ENCODE measurements at places on chromosomes 6 and 20.

- no peak for DNase-seq
Observed at GRCh38 chr20:6700563-6701329, 66.7 kb upstream of the BMP2 start.

DNA sequence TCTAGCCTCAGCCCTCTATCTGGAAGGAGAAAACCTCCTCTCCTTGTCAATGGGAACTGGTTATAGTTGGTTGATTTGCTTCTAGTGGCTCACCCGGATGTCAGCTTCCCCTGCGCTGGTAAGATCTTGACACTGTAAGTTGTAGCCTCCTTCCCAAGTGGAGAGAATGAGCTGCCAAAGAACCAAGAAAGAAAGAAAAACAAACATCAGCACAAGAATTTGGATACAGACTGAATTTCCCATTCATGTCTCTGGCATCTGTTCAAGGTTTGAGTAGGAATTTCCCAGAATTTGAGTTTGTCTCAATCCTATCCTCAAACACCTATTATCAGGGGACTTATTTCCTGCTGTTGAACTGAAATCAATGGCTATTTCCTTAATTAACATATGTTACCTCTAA, 44.1 kb downstream of the ELOVL2 start:
- no peak for DNase-seq

DNA sequence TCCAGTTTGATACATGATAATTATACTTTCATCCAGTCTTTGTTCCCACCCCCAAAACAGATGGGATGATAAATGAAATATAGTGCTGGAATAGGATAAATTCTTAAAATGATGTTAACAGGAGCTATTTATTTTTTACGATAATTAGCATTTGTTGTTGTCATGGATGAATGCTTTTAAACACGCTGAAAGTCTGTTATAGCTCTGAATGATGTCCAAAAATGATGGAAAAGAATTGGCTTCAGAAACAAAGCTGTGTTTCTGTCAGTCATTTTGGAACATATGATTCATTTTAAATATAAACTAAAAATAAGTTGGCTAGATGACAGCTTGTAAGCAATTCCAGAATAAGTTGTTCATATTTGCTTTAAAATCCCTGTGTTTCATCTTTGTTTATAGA, 237.4 kb downstream of the GRIK2 start:
- DNase-seq = no peak

GRCh38 chr20:45404438-45404837, 3.7 kb upstream of the DBNDD2 start:
- DNase-seq = no peak

DNA sequence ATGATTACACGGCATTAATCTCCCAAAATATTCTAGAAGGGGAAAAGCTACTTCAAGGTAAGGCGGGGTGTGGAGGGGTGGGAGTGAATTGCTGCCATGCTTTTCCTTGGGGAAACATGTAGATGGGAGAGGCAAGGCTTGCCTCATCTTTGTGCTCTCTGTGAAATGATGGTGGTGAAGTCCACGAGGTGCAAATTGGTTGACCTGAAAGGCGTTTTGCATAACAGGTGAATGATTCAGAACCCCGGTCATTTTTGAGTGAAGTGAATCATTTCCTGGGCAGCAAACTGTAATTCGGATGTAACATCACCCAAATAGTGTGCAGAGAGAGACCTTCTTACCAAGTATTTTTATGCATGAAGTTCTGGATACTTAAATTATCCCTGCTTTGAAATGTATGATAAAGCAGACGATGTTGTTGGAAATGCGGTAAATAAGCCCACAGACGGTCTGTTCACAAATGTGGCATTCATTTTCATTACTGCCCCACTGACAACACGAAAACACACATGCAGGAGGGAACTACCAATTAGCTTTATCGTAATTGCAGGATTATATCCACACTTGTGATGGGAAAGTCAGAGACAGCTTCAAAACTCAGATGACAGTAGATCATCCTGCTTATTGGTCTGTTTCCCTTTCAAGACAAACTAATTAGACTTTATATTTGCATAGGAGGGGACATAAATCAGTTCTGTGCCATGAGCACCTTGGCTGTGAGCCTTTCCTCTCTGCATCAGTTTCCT, 3.0 kb downstream of the CDH4 start:
- no peak for DNase-seq

GRCh38 chr6:108134213-108134970, 31.4 kb upstream of the NR2E1 start:
- DNase-seq = no peak

GRCh38 chr6:106906232-106906631, 68.3 kb downstream of the CD24 start:
- no peak for DNase-seq

DNA sequence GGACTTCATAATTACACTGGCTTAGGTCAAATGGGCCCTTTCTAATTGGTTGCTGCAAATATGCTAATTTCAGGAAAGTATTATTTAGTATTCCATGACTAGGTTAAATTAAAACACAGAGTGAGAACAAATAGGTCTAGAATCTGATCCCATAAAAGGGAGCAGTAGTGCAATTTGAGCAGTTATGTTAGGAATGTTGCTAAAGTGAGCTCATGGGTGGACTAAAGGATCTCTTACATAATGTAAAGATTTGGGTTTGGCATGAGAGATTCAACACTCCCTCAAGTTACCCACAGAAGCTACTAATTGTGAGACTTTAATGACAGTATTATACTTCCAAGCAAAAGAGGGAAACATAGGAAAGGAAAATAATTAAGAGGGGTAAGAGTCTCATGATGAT, 109.1 kb downstream of the C6orf58 start:
- no peak for DNase-seq

DNA sequence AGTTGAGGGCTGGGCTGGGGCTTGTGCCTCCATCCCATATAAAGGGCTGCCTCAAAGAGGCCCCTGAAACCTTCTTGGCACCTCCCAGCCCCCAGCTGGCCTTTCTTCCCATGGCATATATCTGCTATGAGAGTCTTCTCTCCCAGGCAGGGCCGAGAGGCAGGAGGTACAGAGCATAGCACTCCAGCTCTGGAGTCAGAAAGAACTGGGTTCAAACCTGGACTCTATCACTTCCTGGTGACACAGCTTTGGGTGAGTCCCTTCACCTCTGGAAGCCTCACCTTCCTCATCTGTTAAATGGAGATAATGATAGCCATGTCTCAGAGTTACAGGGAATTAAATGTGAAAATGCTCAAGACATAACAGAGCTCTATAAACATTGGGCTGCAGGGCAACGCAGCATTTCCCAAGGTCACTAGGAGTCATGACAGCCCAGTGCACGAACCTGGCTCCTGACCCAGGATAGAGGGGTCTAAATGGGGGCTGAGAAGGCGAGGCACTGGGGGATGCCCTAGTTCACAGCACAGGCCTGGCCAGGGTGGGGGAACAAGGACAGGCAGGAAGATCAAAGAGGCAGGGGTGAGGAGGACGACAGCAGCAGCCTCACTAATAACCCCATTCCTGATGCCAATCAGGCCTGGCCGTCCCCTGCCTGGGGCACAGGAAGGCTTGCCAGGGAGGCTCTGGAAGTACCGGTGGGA, 1.9 kb downstream of the FAM83C start:
- DNase-seq = no peak

GRCh38 chr6:72650081-72650745, 28.3 kb downstream of the KCNQ5 start:
- no peak for DNase-seq

- no peak for DNase-seq
Observed at GRCh38 chr20:53872561-53873229, 197.7 kb downstream of the BCAS1 start.

- DNase-seq = no peak
Observed at GRCh38 chr6:15960740-15961634, 167.9 kb upstream of the MYLIP start.

- DNase-seq = no peak
Observed at GRCh38 chr6:31004794-31005193, 5.5 kb upstream of the MUC22 start.

GRCh38 chr6:12882761-12883290, 166.3 kb downstream of the PHACTR1 start:
- no peak for DNase-seq

DNA sequence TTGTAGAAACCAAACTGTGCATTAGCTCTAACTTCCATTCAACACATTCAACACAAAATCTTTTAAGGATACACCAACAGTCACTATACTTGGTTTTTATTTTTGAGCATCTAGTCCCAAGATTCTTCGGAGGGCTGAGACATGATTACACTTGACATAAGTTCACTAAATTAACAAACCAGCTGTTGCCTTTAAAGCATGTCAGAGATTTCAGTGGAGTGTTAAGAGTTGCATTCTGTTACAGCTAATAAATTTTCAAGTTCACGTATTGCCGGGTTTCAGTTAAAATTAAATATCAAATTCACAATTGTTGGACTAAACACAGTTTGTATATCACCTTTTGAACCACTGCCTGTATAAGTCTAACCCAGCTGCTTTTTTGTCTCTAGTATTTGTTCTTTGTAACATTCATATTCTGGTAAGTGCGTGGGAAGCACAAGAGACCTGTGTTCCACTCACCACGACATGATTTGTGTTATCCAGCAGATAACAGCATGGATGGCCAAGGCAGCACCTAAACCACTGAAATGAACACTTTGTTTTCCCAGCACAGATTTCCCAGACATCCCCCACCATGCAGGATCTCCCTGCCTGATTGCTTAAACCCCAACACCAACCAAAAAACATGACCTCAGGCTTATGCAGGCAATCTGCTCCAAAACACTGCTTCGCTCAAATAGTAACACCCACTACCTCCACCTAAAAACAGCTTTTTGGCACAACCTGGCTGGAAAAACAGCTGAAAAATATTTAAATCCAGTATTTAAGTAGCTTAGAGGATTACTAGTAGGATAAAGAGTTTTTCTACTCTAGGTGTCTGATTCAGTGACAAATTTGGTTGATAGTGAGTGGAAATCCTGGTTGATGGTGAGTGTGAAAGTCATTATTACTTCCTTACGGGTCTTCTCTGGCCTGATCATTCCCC, 286.5 kb upstream of the NT5E start:
- DNase-seq = no peak

- DNase-seq = no peak
Observed at GRCh38 chr6:150994026-150994425, 128.5 kb downstream of the MTHFD1L start.

- DNase-seq = no peak
Observed at GRCh38 chr6:113104951-113105350, 752.2 kb upstream of the MARCKS start.

DNA sequence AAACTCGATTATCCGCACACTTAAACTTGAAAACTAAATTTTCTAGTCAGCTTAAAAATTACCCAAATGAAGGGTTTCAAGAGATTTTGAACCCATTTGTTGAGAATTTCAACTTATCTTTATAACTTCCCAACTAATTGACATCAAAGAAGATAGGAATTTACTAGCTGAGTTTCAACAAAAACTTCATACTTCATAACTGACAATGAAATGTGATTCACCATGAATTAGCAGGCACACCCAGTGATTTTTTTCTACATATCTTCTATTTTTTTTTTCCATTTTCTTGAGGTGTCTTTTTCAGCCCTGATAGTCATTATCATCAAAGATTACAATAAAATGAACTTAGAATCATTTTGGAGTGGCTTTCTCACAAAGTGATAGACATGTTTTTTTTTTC, 26.7 kb downstream of the TNFAIP3 start:
- no peak for DNase-seq

DNA sequence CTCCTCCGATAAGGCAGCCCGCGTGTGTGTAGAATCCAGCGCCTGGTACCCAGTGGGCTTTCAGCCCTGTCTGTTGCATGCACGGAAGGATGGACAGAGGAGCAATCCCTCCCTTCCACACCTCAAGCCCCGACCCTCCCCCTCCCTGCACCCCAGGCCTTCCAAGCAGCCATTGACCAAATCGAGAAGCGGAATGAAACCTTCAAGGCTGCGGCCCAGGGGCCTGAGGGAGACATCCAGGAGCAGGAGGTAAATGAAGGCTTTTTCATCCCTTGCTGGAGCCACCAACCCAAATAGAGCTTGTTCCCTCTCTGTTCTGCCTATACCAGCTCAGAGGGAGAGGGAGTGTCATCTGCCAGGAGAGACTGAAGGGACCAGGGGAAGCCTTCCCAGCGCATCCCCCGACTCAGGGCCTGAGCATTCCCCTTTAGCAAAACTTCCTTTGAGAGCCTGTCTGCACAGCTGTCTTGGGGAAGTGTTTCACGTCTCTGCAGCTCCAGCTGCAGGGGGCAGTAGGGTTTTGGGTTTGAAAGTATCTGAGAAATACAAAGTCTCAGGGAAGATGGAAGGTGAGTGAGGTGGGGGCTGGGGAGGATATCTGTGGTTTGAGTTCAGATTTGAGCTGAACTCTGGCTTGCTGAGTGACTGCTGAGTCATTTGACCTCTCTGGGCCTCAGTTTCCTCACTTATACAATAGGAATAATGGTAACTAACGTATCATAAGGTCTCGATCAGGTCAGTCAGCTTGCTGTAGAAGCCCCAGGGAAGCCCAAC, 16.1 kb downstream of the FGD2 start:
- no peak for DNase-seq

- no peak for DNase-seq
Observed at GRCh38 chr20:62671765-62672164, 29.5 kb downstream of the SLCO4A1 start.

DNA sequence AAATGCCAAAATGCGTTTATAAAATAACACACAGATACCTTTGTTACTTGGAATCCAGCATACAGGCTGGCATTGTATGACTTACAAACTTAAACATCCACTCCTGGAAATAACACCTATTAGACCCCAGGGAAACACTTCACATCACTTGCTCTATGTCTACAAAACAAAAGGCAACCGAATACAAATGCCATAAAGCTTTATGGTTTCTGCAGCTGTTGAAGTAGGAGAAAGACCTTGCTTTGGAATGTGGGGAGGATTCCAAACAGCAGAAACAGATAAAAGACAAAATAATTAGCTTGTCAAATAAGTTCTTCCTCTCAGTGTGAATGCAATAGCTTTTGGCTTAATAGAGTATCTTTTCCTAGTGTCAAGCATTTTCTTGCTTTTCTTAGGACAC, 9.8 kb upstream of the AMD1 start:
- no peak for DNase-seq

DNA sequence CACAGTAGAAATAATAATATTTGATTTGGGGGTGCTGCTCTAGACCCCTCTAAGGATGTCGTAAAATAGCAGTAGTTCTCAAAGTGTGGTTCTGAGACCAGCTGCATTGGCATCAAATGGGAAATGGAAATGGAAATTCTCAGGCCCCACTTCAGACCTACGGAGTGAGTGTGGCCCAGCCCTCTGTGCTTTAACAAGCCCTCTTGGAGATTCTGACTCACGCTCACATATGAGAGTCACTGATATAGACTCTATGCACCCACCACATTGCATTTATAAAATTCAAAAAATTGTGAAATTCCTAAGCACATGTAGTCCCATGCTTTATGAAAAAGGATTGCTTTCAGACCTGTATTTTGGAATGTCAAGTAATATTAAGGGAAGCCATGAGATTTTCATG, 14.2 kb upstream of the PPP1R16B start:
- no peak for DNase-seq

GRCh38 chr6:7144872-7145584, 37.3 kb downstream of the RREB1 start:
- no peak for DNase-seq

GRCh38 chr6:165746331-165746730, 83.3 kb upstream of the PDE10A start:
- no peak for DNase-seq
